ENCODE measurements at places on chromosomes 6 and 20.

GRCh38 chr20:63148696-63149095, 67.2 kb downstream of the YTHDF1 start:
- no peak for DNase-seq

DNA sequence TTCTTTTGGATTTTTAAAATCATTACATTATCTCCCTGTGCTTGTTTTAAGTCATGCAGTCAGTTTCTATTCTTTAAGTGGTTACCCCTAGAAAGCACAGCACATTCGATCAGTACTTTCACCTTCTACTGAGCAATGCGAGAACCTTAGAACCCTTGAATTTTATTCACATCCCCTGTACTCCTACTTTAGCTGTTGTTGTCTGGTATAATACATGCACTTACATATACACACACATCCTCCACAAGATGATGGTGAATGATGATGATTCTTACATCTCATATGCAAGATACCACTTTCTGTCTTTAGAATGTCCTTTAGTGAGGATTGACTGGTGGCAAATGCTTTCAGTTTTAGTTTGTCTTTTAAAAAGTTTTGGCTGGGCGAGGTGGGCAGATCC, 5.7 kb downstream of the CDC40 start:
- no peak for DNase-seq

GRCh38 chr6:168870982-168871381, 382.7 kb downstream of the THBS2 start:
- DNase-seq: no peak

GRCh38 chr6:167210375-167211294, 52.9 kb upstream of the GPR31 start:
- DNase-seq: no peak

- DNase-seq: no peak
These were observed 12.1 kb upstream of the ITPR3 start for GRCh38 chr6:33609019-33609418.

DNA sequence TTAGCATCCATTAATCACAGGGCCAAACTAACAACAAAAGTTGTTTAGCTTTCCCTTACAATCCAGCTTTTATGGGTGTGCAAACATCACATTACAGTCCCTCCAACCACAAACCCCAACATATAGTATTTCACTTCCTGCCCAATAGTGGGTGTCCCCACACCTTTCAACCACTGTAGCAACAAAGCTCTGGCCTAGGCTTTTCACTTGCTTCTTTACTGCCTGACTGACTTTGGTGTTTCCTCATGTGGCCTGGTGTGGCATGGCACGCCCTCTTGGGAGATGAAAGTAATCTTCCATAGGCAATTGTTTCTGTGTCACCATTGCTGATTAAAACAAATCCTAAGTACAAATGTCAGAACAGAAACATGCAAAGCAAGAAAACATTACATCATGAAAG, 46.3 kb downstream of the MCM8 start:
- no peak for DNase-seq

DNA sequence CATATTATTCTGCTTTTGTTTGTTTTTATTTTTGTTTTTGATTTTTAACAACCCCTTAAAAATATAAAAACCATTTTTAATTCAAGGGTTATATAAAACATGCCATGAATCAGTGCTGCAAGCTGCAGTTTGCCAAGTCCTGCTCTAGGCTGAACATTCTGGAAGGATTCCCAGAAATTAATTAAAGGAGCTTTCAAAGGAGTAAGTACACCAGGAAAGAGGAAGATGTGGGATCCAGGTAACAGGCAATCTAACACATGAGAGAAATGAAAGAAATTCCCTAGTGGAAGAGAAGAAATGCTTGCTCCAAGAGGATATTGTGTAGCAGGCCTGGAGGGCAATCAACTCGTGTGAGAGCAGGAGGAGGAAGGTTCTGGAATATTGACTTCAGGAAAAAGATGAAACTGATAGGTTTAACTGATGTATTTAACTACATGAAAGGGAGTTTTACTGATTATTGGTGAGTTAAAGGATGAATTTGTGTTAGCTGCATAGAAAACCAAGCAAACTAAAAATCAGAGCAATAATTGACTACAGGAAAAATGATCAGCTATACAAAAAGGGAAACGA, 146.0 kb upstream of the PHACTR1 start:
- DNase-seq: peak; percentile 61

- DNase-seq: no peak
These were observed 21.6 kb upstream of the MAFB start for GRCh38 chr20:40710603-40711002.

- DNase-seq: no peak
These were observed 45.7 kb downstream of the TSPYL4 start for GRCh38 chr6:116208056-116208785.
